ENCODE measurements at places on chromosomes 1 and 21.

GRCh38 chr1:59438058-59438560 lies 141.2 kb downstream of the FGGY start:
- no peak for DNase-seq

GRCh38 chr1:208166340-208167138 lies 77.6 kb downstream of the PLXNA2 start:
- DNase-seq: no peak

DNA sequence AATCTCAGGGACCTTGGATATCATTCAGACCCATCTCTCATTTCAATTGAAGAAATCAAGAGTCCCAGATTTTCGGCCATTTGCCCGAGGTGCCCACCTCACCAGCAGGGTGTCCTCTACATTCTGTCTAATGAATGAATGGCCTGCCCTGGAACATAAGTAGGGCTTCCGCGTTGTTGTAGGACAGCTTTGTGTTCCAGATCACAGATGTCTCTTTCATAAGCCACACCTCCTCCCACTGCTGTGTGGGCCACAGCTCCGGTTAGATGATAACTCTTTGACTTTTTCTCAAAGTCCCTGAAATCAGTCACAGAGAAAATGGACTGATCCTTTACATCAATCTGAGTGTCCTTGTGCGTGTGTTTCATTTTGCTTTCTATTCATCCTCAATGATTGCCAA lies 144.4 kb downstream of the RGS7 start:
- no peak for DNase-seq

- DNase-seq: no peak
Measured at GRCh38 chr21:45947296-45947695, 34.3 kb upstream of the COL6A1 start.

DNA sequence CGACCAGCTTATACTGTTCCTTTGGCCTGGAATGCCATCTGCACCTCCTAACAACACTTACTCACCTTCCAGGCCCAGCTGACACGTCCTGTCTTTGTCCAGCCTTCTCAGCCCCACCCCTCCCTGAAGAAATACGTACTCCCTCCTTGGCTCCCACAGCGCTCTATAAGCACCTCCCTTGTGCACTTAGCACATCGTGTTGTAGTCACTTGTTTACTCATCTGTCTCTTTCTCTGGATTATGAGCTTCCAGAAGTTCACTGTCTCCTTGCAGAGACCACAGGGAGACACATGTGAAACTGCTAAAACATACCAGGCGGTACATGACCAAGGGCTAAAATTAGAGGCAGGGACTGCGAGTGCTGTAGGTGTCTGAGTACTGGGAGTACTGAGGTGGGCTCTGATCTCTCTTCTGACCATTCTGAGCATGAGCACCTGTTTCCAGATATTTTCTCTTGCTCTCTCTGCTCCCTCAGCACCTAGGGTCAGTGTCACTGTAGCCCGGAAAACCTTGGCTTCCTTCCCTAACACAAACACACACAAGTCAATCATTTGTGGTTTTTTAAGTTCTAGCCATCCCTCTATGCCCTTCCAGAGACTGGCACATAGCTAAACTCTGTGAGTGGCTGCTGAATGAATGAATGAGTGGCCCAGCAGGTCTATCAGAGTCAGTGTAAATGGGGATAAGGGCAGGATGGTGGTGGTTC lies 5.1 kb downstream of the DCST1 start:
- no peak for DNase-seq

- DNase-seq: no peak
Measured at GRCh38 chr1:5680600-5680999, 311.6 kb downstream of the NPHP4 start.

DNA sequence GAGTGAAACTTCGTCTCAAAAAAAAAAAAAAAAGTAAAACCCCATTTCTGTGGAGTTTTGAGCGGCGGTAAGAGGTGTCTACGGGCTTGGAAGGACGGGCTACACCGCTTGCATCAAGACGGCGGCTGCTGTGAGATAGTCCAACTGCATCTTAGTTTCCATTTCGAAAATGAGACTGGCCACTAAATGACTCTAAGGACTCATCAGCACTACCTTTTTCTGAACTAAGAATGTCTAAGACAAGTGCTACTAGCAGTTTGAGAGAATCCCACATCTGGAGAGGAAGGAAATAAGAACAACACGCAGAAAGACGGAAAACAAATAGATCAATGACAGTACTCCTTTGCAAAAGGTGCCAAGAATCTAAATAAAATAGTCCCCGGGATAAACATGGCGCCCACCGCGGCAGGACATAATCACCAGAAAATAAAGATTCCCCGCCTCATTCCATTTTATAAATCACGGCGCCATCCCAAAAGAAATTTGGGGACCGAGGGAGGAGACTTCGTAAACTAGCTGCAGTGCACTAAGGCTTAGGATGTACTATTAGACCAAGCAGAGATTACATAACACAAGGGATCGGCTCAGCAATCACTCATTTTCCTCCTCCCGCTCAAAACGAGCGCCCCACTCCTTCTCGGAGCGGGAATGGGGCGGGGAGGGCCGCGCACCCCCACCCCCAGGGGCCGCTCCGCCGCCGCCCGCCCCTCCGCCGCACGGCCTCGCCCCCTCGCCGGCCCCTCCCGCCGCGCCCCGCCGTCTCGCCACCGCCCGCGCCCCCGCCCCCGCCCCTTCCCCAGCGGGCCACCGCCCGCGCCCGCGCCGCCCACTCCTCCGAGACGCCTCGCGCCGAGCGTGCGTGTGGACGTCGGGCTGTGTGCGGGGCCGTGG lies 1.1 kb downstream of the POGZ start:
- DNase-seq: peak; percentile 93

GRCh38 chr1:2948751-2949680 lies 72.3 kb upstream of the ACTRT2 start:
- DNase-seq: no peak

GRCh38 chr1:33918368-33918767 lies 54.5 kb downstream of the HMGB4 start:
- peak; percentile 86 for DNase-seq

- DNase-seq: peak; percentile 61
Measured at GRCh38 chr1:21935393-21935804, 1.7 kb downstream of the HSPG2 start.

- no peak for DNase-seq
Measured at GRCh38 chr1:101484689-101485338, 248.0 kb downstream of the S1PR1 start.

DNA sequence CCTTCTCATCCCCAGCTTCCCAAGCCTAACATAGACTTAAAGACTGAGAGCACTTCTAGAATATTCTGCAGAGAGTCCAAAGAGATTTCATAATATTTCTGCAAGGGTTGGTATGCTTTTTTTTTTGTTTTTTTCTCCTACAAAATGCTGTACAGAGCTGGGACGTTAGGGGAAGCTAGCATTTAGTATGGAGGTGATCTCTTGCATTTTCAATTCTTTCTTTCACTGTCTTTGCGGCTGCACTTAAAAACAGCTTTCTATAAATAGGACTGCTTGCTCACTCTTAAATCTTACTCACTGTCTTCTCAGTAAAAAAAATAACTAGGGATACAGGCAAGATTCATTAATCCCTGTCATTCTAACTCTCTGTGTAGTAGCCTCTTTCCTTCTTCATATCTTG lies 7.4 kb downstream of the DSCAM start:
- DNase-seq: peak; percentile 44

DNA sequence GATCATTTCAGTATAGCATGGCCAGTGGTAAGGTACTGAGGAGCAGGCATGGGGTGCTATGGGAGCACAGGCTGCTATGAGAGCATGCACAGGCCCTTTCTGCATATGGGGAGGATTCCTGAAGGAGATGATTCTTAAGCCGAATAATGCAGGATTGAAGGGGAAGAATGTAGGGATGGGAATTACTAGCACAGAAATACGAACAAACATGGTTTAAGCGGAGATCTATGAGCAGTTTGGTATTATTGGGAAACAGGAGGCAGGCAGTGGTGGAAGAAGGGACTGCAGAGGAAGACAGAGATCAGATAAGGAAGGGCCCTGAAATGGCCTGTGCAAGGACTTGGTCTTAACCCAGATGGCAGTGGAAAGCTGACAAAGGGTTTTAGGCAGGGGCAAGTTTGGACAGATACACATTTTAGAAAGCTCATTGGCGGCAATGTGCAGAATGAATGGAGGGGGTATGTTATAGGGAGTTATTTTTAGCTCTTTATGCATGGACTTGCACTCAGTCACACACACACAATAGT lies 1.7 kb downstream of the OSCP1 start:
- DNase-seq: no peak

DNA sequence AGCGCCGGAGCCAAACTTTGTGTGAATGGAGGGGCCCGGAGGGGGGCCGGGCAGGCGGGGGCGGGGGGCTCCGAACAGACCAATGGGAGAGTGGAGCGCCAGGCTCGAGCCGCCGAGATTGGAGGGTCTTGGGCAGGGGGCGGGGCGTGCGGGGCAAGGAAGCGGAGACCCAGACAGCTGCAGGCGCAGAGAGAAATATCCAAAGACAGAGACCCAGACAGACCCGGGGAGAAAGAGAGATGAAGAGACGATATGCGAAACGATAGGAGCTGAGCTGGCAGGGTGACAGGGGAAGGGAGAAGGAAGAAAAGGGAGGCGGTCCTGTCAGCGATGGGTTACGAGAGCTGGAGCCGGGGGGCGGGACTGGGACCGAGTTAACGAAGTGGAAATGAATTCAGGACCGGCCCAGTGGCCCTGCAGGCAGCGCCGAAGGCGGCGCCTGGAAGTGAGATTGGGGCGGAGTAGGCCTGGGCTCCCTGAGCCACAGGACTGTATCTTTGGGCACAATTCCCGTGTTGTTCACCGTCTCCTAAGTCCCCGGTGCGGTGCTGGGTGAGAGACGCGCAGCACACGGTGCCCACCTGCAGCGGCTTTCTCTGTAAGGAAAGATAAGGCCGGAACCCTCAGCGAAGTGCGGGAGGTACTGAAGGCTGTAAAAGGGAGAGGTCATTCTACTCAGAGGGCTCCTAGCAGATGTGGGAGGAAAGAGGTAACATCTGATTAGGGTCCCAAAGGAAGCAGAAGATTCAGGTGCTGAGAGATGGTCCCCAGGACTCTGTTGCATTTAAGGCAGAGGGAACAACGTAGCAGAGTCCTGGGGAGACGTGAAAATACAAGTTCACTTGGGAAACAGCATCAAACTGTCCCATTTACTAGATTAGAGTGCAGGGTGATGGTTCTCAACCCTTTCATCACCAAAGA lies 543 bp upstream of the KCNJ10 start:
- peak; percentile 61 for DNase-seq

GRCh38 chr1:178725466-178726086 lies 532 bp downstream of the RALGPS2 start:
- no peak for DNase-seq

- DNase-seq: no peak
Measured at GRCh38 chr1:56780128-56780750, 39.0 kb downstream of the FYB2 start.

DNA sequence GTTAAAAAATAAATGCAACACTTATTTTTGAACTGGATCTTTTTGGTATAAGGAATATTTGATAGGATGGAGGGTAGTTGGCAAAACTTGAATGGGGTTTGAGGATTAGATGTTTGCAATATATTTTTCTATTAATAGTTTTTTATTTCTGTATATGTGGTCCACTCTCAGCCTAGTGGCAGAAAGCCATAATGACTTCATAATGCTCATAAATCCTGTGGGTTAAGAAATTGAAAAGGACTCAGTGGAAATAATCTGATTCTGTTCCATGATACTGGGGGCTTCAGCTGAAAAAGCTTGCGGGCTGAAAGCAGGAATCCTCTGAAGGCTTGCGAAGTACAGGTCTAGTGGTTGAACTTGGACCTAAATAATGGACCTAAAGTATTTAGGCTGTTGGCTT lies 1028.6 kb upstream of the PRMT6 start:
- no peak for DNase-seq

GRCh38 chr1:183554577-183554976 lies 35.7 kb downstream of the NCF2 start:
- DNase-seq: no peak

GRCh38 chr21:14358775-14359174 lies 24.2 kb downstream of the HSPA13 start:
- no peak for DNase-seq

- no peak for DNase-seq
Measured at GRCh38 chr1:174812656-174813055, 187.1 kb upstream of the CACYBP start.

GRCh38 chr1:178376008-178376407 lies 120.8 kb downstream of the CLEC20A start:
- DNase-seq: no peak

- DNase-seq: peak; percentile 9
Measured at GRCh38 chr1:193462629-193463320, 276.4 kb upstream of the B3GALT2 start.

Measured in fibroblast of skin of right biceps (primary cell).